ENCODE measurements at places on chromosomes 16 and 17.

GRCh38 chr17:66835476-66835875 lies 559 bp downstream of the CACNG5 start:
- no peak for DNase-seq

GRCh38 chr17:41793784-41794539 lies 7.5 kb upstream of the JUP start:
- no peak for DNase-seq

GRCh38 chr16:87723226-87723623 lies 42.6 kb downstream of the KLHDC4 start:
- DNase-seq = peak; percentile 76

DNA sequence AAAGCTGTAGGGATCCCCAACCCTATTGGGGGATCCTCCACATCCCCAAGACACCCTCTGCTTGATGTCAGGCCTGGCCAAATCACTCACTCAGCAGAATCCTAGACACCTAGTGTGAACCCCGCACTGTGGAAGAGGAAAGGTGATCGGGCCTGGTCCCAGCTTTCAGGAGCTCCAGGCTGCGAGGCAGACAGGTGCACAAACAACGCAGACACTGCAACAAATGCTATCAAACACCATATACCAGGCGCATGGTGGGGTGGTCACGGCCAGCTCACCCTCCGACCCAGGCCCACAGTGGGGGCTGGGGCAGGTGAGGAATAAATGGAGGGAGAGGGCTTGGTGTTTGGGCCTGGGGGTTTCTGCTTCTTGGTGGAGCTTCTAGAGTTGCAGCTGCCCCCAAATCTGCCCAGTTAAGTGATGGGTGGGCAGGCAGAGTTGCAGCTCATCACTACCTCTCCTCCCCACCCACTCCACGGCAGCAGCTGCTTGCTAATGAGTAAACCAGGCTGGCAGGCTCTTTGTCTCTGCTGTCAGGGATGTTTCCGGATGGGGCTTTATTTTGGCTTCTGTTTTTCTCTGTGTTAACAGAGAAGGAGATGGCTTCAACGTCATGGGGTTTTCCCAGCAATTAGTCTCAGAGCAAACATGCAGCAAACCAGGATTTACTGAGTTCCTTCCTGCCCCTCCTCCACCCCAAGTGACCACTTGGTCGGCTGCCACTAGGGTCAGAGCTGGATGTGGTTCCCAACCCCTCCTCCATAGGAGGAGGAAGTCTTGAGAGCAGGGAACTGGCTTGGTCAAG lies 46.6 kb downstream of the PECAM1 start:
- DNase-seq = peak; percentile 34

DNA sequence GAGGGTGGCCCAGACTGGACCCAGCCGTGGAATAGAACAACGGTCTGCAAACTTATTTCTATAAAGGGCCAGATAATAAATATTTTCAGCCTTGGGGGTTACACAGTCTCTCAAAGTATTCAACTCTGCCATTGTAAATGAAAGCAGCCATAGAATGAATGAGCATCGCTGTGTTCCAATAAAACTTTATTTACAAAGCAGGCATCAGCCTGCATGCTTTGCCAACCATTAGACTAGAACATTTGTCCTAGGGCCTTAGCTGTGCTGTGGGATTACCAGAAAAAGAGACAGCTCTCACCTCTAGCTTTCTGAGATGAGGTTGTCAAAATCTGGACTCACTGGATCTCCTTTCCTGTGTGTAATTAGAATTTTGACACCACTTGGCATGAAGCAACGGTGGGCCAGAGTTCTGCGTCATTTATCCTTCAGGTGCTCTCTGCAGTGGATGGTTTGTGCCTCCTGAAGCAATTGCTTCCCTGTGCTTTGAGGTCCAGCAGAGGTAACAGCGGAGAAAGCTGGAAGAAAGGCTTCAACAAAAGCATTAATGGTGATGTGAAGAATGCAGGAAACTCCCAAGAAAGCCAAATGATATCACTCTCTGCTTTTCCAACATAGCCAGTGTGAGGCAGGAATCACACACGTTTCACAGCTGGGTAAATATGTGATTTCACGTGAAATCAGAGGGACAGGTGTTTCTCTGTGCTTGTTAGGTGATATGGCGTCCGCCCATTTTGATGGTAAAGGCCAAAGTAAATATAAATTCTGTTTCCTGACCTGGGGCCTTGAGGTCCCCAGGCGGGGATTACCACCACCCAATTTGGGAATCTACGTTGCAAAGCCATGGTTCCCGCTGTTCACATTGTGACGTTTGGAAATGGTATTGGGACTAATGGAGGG lies 148.4 kb downstream of the PITPNC1 start:
- no peak for DNase-seq

GRCh38 chr16:1645914-1646525 lies 32.1 kb upstream of the JPT2 start:
- peak; percentile 26 for DNase-seq

GRCh38 chr17:77266891-77267341 lies 126.1 kb downstream of the SEC14L1 start:
- no peak for DNase-seq

- no peak for DNase-seq
These were observed 526 bp downstream of the MRPS23 start for GRCh38 chr17:57849163-57849873.
